ENCODE measurements at places on chromosomes 12 and 14. TPM values are rescaled to one million over a fixed set of nuclear protein-coding genes. Genes with fewer than 3 reads are reported as not detected.
A peak's percentile ranks its signal among the peaks of the same experiment; 100 is the strongest.

DNA sequence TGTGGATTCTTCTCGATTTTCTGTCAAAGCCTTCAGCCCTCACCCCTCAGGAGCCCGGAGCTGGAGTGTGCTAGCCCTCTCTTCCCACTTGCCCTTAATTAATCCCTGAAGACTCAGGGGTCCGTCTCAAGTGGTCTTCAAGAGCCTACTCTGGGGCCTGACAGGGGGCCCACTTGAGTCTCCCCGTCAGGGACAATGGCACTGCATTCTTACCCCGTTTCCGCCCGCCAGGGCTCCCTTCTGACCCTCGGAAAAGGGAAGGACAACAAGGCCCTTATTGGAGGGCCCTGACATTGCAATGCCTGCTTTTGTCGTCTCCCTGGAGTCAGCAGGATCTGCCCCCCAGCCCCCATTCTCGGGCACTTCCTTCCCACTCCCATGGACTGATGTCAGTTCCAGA lies 34.4 kb downstream of the TBX3 start:
- no peak for DNase-seq

GRCh38 chr14:85852906-85853305 lies 323.0 kb downstream of the FLRT2 start:
- DNase-seq, result no peak

GRCh38 chr12:40300490-40300889 lies 75.7 kb downstream of the LRRK2 start:
- DNase-seq, result no peak

GRCh38 chr12:97535582-97535981 lies 73.0 kb downstream of the RMST start:
- no peak for DNase-seq

- no peak for DNase-seq
Observed at GRCh38 chr14:68328509-68328908, 464.4 kb downstream of the ZFP36L1 start.

GRCh38 chr12:122452701-122453285 lies 30.3 kb upstream of the CLIP1 start:
- no peak for DNase-seq

DNA sequence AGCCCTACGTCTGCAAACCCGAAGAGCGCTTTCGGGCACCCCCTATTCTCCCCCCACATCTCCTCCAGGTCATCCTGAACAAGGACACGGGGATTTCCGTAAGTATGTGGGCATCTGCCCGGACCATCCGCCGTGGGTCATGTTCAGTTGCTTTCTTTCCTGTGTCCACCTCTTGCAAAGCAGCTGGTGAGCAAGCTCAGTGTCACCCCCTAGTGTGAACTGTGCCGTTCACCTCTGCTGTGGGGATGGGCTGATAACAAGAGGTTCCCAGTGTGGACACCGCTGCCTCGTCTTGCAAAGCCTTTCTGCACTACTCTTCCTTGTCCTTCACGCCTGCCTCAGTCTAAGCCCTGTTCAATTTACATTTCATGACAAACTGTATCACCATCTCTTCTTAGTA lies 8.6 kb downstream of the PRKAB1 start:
- no peak for DNase-seq

EXD2 gene
- total RNA-seq, result 17.7 TPM

FBLN5 gene
- total RNA-seq, result 61.7 TPM

- DNase-seq, result no peak
Observed at GRCh38 chr12:107369006-107369405, 275.7 kb upstream of the CRY1 start.

RDH11 gene
- total RNA-seq, result 12.5 TPM

EIF2S3B gene
- not detected for total RNA-seq

GRCh38 chr12:6222078-6222654 lies 22.0 kb downstream of the CD9 start:
- no peak for DNase-seq

GPRC5A gene
- 1.9 TPM for total RNA-seq

TEP1 gene
- total RNA-seq, result 10.5 TPM

GALNT6 gene
- total RNA-seq, result 0.77 TPM

DNA sequence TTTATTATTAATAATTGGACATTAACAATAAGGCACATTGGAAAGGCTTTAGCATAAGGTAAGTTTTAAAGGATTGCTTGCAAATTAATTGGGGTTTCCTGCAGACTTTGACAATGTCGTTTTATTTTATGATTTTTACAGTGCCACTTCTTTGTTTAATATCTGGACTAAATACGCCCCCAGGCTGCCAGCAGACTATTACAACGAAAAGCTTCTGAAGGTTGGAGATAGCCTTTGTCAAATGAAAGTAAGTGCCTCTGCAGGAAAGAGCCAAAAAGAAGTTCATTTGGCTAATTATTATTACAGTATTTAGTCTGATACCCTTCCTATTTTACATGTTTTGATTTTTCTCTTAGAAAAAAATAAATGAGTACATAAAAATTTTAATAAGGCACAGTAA lies 11.3 kb downstream of the CFAP54 start:
- no peak for DNase-seq

ANP32D gene
- total RNA-seq, result not detected

- no peak for DNase-seq
Observed at GRCh38 chr14:78455896-78456435, 285.8 kb downstream of the NRXN3 start.

GRCh38 chr14:52053044-52053443 lies 15.8 kb downstream of the NID2 start:
- DNase-seq, result no peak

DNA sequence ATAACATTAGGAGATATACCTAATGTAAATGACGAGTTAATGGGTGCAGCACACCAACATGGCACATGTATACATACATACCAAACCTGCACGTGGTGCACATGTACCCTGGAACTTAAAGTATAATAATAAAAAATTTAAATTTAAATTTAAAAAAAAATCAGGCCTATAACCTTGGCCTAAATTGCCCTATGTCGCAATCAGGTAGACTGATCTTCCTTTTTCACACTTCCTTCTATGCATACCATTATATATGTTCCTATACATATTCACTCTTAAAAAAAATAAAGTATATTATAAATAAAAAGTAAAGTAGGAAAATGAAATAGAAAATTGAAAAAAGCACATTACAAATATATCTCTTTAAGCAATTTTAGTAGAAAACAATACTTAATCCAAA lies 117.7 kb upstream of the GARIN2 start:
- DNase-seq, result no peak

GRCh38 chr12:48717252-48717695 lies 767 bp upstream of the CCNT1 start:
- no peak for DNase-seq

DNA sequence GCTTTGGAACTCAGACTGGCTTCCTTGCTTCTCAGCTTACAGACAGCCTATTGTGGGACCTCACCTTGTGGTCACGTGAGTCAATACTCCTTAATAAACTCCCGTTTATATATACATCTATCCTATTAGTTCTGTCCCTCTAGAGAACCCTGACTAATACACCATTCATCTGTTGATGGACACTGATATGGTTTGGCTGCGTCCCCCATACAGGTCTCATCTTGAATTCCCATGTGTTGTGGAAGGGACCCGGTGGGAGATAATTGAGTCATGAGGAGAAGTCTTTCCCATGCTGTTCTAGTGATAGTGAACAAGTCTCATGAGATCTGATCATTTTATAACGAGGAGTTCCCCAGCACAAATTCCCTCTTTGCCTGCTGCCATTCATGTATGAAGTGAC lies 57.0 kb downstream of the OTOGL start:
- no peak for DNase-seq

PTPRR gene
- total RNA-seq, result 0.55 TPM

- no peak for DNase-seq
Observed at GRCh38 chr12:124034297-124034696, 61.3 kb downstream of the ZNF664 start.

DNA sequence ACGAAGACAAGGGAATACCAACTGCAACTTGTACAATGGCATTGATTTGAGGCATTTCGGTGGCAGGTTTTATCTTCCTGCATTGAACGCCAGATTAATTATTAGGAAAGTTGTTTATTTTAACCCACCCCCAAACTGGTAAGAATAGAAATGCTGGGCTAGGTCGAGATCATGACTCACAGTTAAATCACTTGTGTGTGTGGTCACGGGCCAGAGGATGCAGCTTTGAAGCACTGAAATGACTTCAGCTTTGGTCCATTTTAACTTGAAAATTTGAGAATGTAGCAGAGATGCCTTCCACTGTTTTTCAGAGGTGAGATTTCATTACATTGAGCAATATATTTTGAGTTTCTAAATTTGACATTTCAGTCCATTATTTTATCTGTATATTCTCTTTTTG lies 23.6 kb upstream of the KCNH3 start:
- no peak for DNase-seq

DNA sequence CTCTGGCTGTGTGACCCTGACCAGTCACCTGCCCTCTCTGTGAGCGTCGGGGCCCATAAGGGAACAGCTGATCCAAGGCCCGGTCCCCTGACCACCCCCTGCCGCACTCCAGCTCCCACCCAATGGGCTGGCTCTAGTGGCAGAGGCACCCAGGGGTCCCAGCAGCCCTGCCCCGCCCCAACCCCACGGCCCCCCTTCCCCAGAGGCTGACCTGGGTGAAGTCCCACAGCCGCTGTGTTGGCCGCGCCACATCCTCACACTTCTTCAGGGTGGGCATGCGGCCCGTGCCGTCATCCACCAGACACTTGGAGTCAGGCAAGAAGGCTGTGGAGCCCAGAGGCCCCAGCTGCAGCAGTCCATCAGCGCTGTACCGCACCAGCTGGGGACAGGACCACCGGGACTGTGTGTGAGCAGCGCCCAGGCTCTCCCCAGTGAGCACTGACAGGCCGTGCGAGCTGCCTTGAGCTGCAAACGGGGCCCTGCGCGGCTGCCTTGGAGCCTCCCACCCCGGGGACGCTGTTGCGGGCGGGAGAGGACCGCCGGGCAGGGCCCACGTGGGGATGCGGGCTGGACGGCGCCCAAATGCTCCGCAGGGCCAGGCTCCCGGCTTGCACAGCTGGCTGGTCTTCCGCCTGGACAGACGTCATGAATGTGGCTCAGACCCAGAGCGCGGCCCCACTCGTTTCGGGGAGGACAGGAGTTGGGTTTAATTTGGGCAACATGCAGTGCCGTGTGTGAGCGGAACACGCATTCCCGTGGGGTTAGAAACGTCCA lies 53.5 kb downstream of the NOC4L start:
- peak; percentile 59 for DNase-seq

GRCh38 chr12:128661226-128661569 lies 162.6 kb downstream of the SLC15A4 start:
- no peak for DNase-seq

PMEL gene
- total RNA-seq, result 0.57 TPM

DNA sequence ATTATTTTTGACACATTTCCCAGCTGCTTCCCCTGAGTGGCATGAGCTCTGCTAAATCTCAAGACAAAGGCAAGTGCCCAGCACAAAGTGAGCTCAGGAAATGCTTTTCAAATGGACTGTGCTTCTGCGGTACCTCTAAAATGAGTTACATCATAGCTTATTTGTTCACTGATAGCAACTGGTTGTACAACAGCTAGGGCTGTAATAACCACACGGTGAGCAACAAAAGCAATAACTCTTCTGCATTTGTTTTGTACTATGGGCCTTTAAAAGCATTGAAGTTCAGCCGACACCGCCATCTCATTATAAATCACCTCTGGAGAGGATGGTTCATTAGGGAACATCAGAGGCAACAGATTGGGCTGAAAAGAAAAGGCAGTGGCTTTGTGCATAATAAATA lies 475.0 kb downstream of the GLT1D1 start:
- no peak for DNase-seq

PLA2G1B gene
- total RNA-seq, result not detected

NTF3 gene
- total RNA-seq, result 1.1 TPM

P2RX2 gene
- total RNA-seq, result not detected

DNA sequence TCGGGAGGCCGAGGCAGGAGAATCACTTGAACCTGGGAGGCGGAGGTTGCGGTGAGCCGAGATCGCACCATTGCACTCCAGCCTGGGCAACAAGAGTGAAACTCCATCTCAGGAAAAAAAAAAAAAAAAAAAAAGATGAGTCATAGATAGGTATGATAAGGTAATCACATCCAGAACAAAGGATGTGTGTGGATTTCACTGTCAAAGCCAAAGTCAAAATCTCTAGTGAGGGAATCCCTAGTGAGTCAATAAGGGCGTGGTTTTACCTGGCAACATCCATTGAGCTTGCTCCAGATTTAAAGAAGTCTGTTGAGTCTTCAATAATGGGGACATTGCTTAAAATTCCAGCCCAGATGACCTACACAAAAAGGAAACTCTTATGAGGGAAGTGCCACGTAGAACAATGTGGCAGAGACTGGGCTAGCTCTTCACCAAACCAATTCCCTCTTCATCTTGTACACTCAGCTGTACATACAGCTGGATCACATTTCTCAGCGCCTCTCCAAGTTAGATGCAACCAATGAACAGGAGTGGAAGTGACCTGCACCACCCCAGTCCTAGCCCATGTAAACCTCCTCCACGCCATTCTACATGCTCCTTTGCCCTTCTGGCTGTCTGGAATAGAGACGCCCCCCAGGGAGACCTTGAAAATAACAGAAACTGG lies 23.4 kb downstream of the ALDH1L2 start:
- no peak for DNase-seq
